GM12864 (cell line): ENCODE measurements at places on chromosomes 6 and 20.
A peak's percentile ranks its signal among the peaks of the same experiment; 100 is the strongest.

GRCh38 chr6:148935705-148936435, 189.0 kb downstream of the UST start:
- DNase-seq, result no peak

- no peak for DNase-seq
Measured at GRCh38 chr6:27267857-27268434, 20.4 kb downstream of the PRSS16 start.

DNA sequence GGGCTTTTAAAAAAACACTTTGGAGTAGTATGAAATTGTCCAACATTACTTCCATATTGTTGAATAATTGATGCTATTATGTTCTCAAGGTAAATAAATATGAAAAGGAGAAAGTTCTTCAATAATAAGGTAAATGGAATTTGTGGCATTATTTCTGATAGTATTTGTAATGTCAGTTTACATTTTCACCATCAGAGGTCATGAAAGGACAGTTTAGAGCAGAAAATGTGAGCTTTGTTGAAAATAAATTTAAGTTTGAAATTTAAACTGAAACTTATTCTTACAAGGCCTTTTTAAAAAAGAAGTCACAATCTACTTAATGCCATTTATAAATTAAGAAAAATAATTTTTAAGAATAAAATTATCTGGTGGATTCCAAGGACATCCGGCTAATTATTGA, 15.8 kb upstream of the CEP162 start:
- DNase-seq, result no peak

DNA sequence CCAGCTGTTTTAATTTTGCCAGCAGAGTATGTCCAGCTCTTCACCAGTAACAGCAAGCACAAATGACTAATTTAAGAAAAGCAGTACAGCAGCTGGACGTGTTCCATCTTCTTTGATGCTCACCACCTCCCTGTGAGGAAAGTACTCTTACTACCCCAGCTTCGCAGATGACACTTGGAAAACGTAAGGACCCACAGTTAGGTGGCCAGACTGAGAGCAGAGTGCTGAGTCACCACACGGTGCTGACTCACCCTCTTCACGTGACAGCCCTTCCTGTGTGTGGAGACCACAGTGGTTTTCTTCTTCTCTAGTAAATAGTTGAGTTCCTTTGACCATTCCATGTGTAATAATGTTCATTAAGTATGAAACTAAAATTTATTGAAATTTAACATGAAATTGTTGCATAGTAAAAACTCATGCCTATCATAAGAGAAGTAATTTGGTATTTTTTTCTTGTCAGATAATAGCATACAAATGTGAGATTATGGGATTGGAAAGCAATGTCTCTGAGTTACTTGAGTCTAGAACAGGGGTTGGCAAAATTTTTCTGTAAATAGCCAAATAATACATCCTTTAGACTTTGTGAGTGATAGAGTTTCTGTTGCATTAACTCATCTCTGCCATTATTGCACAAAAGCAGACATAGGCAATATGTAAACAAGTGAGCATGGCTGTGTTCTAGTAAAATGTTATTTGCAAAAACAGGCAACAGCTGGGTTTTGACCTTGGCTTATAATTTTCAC, 76.6 kb downstream of the SLX4IP start:
- peak; percentile 83 for DNase-seq

DNA sequence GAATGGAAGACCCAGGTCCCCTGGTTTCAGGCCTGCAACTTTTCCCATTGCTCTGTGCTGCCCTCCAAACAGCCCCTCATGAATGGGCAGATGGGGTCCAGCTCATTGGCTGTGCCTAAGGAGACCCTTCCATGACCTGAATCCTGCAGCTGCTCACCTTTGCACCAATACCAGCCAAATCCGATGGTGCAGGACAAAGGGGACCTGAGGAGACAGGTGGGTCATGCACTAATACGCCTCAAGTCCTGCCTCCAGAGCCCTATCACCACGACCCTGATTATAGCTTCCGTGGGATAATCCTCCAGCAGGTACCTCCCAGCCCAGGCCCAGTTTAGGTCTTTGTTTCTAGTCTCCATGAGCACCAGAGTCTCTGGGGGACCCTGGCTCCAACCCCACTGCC, 16.8 kb downstream of the TREM1 start:
- no peak for DNase-seq

DNA sequence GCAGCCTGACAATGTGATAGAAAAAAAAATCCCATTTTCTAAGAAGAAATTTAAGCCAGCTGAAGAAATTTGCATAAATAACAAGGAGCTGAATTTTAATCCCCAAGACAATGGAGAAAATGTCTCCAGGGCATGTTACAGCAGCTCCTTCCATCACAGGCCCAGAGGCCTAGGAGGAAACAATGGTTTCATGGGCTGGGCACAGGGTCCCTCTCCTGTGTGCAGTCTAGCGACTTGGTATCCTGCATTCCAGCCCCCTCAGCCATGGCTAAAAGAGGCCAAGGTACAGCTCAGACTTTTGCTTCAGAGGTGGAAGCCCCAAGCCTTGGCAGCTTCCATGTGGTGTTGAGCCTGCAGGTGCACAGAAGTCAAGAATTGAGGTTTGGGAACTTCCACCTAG, 73.1 kb downstream of the C6orf118 start:
- DNase-seq, result no peak

- no peak for DNase-seq
Measured at GRCh38 chr20:4581838-4582237, 139.9 kb upstream of the PRND start.

DNA sequence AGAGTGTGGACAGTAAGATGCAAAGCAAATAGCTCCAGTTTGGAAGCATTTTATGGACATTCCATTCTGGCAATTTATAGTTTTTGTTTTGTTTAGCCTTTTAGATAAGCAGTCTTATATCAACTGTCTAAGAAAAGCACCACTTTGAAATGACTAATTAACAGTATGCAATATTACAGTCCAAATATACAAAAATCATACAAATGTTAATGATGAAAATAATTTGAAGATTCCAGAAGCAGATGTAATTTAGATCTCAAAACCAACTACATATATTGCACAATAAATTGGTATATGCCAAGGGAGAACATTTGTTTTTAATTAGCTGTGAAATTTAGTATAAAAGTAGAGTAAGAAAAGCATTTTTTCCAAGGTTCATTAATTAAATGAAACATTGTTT, 158.8 kb downstream of the KIF6 start:
- no peak for DNase-seq

GRCh38 chr20:14720251-14720650, 382.8 kb upstream of the FLRT3 start:
- no peak for DNase-seq

DNA sequence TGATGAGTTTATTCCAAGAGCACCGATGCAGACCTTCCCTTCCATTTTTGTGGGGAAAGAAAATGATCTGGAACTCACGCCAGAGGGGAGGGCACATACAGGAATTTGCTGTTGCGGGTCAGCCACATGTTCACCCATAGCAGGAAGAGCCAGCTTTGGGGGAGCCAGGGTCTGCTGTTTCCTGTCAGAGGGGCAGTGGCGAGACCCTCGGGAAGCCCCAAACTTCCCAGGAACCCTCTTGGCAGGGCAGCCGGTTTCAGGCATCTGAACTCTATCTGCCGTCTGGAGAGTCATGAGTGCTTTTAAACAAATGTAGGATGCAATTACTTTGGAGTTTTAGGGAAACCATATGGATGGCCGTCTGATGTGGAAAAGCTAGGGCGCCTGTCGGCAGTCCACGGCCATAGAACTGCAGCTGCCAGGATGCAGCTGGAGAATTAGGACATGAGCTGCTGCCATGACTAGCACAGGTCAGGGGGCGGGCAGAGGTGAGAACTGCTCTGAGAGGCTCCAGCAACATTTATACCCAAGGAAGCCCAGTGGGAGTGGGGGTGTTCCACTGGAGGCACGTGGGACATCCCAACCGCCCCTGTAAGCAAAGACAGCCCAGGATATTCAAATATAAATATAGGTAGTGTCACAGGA, 14.8 kb upstream of the SERPINB9 start:
- DNase-seq, result no peak

DNA sequence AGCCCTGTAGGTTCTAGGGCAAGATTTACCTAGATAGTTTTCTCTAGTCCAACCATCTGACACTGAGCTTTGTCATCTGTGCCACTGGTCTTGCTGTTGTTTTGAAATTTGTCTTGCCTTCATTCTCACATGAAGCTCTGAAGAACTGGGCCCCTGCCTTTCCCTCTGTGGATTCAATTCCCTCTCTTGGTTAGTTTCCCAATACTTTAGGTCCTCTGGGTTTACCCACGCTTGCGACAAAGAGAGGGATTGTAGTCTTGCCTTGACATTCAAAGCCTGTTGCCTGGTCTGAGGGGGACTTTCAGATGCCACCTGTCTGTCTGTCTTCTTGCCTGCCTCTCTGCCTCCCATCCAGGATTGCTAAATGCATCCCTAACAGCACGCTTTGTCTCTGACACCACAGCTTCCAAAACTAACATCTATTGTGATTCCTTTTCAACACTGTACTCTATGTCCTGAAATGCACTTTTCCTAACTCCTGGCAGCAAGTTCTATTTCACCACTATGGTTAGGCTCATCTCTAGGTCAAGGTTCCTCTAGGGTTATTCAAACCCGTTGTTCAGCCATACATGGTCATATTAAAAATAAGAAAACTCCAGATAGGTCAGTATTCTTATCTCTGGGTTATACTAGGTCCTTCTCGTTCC, 25.5 kb upstream of the MANEA start:
- DNase-seq, result no peak

GRCh38 chr6:79438030-79438429, 99.2 kb downstream of the LCA5 start:
- DNase-seq, result no peak

DNA sequence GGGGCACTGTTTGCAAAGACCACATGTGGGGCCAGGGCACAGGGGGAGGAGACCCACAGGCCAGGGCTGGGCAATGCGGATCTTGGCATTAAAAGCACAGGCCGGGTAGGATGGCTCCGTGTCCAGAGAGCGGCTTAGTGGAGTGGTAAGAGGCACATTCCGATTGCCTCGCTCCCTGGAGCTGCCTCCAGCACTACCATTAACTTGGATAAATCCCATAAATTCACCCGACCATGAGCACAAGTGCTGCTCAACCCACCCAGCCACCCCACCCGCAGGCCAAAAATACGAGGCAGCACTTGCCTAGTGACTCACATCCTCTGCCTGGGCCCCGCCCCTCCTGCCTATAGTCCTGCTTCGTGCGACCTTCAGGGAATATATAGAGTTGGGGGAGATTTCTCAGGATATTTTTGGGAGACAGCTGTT, 67.5 kb upstream of the QKI start:
- DNase-seq, result no peak

GRCh38 chr20:59204165-59204894, 40.7 kb downstream of the ZNF831 start:
- no peak for DNase-seq

- DNase-seq, result no peak
Measured at GRCh38 chr6:113695516-113695915, 161.6 kb upstream of the MARCKS start.

GRCh38 chr6:78089531-78089930, 436.7 kb downstream of the MEI4 start:
- DNase-seq, result no peak

GRCh38 chr6:157592541-157592940, 211.6 kb downstream of the ZDHHC14 start:
- DNase-seq, result no peak

- no peak for DNase-seq
Measured at GRCh38 chr6:45721665-45722064, 294.0 kb downstream of the CLIC5 start.

DNA sequence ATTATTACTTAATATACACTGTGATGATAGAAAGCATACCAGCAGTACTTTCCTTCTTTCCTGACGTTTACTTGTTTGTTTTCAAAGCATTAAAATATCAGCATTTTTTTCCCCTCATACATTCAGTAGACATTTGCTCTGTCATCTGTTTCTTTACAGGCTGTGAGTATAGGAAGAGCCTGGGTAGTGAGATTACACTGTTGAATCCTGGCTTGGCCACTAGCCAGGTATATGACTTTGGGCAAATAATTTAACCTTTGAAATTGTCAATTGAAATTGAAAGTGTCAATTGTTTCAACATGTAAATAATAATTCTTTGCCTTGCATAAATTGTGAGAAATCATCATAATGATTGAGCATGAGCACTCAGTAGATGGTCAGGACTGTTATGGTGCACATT, 336.2 kb downstream of the CDKAL1 start:
- no peak for DNase-seq

DNA sequence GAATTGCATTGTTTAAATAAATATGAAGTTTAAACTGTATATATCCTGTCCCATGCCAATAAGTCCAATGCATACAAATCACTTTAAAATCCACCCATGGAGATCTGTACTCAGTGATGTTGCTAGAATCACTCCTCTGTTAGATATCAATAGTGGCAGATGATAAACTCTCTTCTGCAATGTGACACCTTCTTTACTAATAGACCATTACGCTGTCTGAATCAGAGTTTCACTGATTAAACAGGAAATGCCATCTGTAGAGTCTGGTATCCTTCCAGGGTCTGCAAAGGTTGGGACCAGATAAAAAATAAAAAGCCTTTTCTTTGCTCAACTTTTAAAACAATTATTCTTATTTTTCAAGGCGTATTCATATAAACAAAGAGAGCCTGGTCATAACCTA, 134.5 kb downstream of the EDN3 start:
- no peak for DNase-seq

DNA sequence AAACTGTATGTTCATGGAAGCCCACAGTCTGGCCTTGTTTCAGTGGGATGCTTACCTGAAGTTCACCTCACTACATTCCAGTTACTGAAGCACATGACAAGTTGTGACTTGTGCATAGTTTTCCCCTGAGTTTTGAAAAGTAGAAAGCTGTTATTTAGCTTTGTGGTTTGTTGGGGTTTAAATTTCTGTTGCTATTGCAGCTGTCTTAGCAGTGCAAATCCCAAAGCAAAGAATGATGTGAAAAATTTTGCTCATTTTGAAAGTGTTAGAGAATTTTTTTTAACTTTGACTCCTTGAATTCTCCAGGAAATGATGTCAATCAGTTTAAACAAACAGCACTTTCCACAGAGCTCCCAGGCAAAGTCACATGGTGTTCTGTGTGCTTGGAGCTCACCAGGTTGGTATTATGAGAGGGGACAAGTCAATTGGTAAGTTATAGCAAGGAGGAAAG, 268.4 kb downstream of the ADGRG6 start:
- DNase-seq, result no peak

- DNase-seq, result no peak
Measured at GRCh38 chr6:33208091-33208967, at the start of gene RING1. TSS of gene RING1 (plus strand) at chr6:33208500. CDS start at chr6:33208823, 323 bp downstream.

DNA sequence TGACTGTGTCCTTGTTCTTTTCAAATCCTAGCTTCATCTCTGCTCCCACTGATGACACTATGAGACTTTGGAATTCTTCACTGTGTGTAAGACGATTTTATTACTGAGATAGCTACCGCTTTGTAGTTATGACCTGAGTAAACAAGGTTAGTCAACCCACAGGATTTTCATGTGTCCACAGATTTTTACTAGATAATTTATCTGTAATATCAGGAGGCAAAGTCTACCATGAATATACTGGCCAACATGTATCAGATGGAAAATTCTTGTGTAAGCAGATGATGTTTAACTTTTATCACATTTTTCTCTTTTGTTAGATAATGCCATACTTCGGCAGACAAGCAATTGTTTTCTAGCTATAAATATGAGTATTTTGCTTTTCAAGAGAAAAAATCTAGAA, 119.8 kb downstream of the SGK1 start:
- no peak for DNase-seq

- no peak for DNase-seq
Measured at GRCh38 chr6:112005013-112005371, 48.9 kb upstream of the CCN6 start.

- DNase-seq, result no peak
Measured at GRCh38 chr6:39309942-39310531, 4.2 kb downstream of the KCNK17 start.
